ENCODE measurements at places on chromosomes 2 and 18.

DNA sequence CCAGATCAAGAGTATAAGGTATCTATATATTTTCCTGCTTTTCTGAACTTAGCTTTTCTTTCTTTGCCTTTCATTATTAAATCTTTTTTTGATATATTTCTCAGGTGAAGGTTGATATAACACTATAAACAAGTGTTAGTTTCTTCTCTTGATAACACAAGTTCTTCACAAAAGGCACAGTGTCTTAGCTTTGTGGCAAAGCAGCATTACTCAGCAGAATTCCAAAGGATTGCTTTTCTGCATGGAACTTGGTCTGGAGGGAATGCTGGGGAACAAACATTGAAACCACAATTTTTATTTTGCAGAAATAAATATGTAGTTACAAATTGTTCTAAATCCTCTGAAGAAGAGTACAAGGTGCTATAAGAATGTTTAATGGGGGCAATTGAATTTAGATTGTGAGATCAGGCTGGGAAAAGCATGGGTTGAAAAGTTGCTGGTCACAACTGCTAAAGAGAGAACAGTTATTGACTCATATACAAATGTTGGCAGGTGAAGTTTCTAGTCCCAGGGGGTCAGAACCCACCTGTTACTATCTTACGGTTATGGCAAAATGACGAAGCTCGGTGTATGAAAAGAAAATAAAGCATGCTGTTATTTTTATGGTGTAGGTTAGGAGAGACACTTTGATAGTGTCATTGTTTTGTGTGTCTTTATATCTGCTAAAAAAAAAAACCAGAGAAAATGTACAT, 68.2 kb downstream of the UBR3 start:
- no peak for DNase-seq

- DNase-seq: no peak
Measured at GRCh38 chr2:226979004-226979403, 143.2 kb downstream of the RHBDD1 start.

GRCh38 chr2:142180820-142181533, 50.2 kb upstream of the LRP1B start:
- no peak for DNase-seq

GRCh38 chr2:240840435-240841060, 20.5 kb upstream of the KIF1A start:
- DNase-seq: no peak

- DNase-seq: no peak
Measured at GRCh38 chr2:149075853-149076252, 37.4 kb downstream of the LYPD6B start.

DNA sequence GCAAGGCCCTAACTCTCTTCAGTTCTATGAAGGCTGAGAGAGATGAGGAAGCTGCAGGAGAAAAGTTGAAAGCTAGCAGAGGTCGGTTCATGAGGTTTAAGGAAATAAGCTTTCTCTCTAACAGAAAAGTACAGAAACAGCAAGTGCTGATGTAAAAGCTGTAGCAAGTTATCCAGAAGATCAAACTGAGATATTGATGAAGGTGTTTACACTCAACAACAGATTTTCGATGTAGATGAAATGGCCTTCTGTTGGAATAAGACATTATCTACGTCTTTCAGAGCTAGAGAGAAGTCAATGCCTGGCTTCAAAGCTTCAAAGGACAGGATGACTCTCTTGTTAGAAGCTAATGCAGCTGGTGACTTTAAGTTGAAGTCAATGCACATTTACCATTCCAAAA, 87.4 kb downstream of the PDCL3 start:
- no peak for DNase-seq

- DNase-seq: no peak
Measured at GRCh38 chr2:120748310-120748709, 12.6 kb downstream of the GLI2 start.

- no peak for DNase-seq
Measured at GRCh38 chr2:3279236-3279960, 98.2 kb downstream of the EIPR1 start.

- DNase-seq: no peak
Measured at GRCh38 chr2:139911160-139911559, 1131.0 kb upstream of the NXPH2 start.

GRCh38 chr2:171419333-171419732, 14.5 kb downstream of the METTL8 start:
- DNase-seq: no peak

DNA sequence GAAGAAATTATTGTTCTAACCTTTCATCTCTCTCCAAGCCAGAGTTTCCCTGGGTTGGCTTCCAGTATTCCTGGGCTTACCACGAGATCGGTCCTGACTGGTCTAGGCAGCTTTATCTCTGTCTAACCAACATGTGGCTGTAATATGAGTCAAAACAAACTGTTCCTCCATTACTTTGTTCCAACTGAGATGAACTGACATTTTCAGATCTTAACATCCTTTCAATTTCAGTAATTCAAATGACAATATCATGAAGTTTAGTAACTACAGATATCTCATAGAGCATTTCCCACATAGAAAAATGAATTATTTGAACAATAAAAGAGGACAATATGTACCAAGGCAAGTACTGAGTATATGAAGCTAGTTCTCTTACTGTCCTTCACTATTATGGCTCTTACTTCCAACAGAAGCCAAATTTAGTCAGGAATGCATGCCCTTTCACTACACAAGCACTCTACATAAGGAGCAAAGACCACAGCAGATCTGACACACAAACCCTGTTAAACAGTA, 15.5 kb downstream of the SLC25A12 start:
- no peak for DNase-seq

DNA sequence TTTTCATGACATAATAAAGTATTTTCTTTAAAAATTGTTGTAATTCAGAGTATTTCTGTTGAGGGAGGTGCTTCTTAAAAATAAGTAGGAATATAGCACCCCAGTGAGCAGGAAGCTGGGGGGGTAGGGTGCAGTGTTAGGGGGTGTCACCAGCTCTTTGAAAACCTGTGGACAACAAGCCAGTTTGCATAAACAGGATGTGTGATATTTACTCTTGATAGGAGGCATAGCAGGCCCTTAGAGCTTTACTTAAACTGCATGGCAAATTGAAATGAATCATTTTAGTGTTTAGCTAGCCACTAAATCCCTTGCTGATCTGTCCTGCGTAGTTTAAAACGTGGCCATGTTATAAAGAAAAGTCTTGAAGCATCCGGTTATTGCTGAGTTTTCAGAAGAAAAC, 8.4 kb downstream of the TGIF1 start:
- no peak for DNase-seq

DNA sequence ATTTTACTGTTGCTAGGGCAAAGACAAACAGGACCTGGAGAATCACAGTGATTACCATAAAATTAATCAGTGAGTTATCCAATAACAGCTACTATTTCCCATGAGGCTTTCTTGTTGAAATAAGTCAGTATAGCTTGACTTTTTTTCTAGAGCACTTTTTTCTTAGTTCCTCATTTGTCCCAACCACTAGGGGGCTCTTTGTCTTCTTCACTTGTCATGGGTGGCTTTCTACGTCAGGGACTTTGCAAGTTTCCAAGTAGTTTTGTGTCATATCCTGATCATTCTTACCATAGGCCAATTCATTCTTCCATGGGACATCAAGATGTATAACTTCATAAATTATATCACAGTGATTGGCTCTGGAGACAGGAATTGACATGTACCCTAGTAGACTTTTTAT, 1019.6 kb upstream of the PIK3C3 start:
- DNase-seq: no peak

GRCh38 chr2:98453083-98453482, 8.4 kb downstream of the INPP4A start:
- no peak for DNase-seq

DNA sequence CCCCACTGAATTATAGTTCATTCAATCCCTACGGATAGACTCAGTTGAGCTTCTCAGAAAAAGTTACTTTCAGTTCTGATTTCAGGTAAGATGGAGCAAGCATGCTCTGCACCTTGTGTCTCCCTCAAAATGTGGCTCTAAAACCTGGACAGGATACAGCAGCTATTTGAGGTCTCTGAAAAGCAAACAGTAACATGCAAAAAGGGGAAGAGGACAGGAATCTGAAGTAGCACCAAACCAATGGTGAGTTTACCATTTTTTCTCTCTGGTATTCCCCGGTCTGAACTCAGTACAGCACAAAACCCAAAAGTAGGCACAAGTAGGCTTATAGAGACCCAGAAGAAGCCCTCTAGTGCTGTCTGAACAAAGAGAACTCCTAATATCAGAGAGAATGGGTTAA, 34.1 kb downstream of the LANCL1 start:
- DNase-seq: no peak

DNA sequence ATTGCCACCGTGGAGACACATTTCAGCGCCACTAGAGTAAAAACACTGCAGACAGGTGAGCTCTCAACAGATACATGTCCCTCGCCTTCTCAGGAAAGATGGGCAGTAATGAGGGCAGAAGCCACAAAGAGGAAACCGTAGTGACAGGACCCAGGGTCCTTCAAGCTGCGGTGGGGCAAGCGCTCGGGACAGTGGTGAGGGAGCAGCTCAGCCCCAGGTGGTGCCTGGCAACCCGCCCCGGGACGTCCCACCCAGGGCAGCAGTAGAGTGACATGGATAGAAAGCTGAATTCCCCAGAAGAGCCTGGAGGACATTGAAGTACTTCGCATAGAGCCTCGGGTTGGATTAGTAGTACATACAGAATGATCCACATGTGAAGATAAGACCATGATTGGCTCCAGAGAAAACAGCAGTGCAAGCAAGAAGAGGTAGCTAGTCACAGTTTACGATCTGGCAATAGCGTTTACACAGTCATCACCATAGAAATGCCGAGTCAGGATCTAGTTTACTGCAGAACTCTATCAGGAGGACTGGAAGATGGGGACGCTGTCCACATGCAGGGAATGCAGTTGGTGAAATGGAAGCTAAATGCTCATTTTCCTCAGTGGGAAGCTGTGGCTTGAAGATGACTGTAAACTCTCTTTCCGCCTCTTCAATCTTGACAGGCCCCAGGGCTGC, 37.4 kb upstream of the ALPP start:
- DNase-seq: no peak

DNA sequence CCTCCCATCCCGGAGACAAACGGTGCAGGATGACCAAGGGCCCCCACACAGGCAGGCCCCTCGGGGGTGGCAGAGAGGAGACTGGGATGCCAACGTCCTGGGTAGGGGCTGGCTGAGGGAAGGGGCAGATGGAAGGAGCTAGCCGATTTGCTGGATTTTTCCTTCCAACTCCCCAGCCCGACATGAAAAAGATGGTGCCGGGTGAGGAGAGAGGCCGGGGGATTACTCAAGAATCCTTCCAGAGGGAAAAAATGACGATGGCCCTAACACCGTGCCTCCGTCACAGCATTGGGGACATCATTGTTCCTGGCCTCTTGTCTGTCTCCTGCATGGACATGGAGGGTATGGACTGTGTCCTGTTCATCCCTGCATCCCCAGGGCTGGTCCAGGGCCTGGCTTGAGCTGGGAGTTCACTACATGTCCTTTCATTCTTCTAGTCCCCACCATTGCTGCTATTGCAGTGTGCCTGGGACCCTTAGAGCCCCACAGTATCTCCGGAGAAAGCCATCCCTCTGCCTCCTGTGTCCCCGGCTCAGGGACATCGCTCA, 217.7 kb downstream of the TNS1 start:
- no peak for DNase-seq

- DNase-seq: no peak
Measured at GRCh38 chr2:12183032-12183645, 436.7 kb downstream of the LPIN1 start.

GRCh38 chr2:50385349-50385748, 646.6 kb downstream of the NRXN1 start:
- DNase-seq: no peak

GRCh38 chr2:221336967-221337366, 235.1 kb downstream of the EPHA4 start:
- no peak for DNase-seq

GRCh38 chr2:214341646-214342045, 69.2 kb upstream of the VWC2L start:
- no peak for DNase-seq

GRCh38 chr2:6474161-6475140, 391.3 kb downstream of the CMPK2 start:
- DNase-seq: no peak

- no peak for DNase-seq
Measured at GRCh38 chr2:138221358-138221757, 257.1 kb downstream of the HNMT start.

- no peak for DNase-seq
Measured at GRCh38 chr2:185306119-185306518, 432.5 kb upstream of the FSIP2 start.

DNA sequence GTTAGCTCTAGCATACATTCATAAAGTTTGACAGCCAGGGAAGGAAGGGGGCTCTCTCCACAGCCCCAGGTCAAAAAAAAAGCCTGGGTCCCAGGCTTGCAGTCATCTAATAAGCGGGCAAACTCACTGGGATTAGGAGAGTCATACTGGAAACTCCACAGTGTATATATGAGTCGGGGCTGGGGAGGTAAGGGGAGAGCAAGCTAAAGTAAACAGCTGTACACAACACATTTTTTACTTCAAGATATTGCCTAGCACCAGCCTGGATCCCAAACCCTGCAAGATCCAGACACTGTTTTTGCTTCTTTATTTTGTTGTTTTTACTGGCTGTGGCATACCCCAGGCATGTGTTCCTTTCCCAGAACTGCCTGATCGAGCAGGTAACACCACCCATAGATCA, 291.3 kb upstream of the TANK start:
- no peak for DNase-seq

DNA sequence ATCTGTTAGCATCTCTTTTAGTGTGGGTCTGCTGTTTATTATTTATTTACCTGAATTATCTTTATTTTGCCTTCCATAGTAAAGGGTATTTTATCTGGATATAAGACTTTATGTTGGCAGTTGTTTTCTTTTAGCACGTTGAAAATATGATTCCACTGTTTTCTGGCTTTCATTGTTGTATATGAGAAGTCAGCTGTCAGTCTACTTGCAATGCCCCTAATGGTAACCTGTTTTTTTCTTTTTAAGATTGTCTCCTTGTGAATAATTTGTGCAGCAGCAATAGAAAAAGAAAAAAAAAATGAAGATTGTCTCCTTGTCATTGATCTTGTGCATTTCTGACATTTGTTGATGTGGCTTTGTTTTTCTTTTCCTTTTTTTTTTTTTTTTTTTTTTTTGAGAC, 27.2 kb downstream of the SNED1 start:
- DNase-seq: no peak

- DNase-seq: no peak
Measured at GRCh38 chr2:129766374-129766993, 213.0 kb upstream of the RAB6C start.

DNA sequence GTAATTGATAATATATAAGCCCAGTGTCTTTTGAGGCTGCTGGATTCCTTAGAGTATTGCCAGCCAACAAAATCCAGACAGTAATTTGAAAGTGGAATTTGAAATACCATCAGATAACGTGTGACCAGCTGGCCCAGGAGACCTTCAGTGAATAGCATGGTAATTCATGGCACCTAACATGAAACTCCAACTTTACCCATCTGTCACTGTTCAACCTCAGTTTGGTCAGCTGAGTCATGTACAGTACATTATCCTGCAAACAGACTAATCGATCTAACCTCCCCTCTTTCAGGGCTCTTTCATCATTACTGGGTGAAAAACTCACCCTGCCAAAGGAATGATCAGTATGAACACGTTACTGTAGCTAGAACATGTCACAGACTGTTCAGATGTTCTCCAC, 230.6 kb downstream of the DOK6 start:
- no peak for DNase-seq

Data from stimulated activated CD8-positive, alpha-beta memory T cell treated with anti-CD3 and anti-CD28 coated beads, Interleukin-15, amount 100 ng/mL, for 48 hours (primary cell).